ENCODE measurements at places on chromosomes 3 and 15. TPM values are rescaled to one million over a fixed set of nuclear protein-coding genes. Genes with fewer than 3 reads are reported as not detected.

DNA sequence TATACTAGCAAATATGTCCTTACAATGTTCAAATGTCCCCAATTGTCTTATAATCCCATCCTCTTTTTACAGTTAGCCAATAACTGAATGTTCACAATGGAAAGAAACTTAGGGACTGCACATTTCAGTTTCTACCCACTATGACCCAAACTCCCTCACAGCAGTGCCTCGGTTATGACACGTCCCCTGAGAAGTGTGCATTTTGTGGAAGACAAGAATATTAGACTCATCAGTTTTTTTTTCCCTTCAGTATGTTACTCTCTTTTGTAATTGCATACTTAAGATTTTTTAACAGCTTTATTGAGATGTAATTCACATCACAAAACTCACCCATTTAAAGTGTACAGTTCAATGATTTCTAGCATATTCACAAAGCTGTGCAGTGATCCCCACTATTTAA is 64.8 kb downstream of the IGF2BP2 start:
- DNase-seq, result no peak

DNA sequence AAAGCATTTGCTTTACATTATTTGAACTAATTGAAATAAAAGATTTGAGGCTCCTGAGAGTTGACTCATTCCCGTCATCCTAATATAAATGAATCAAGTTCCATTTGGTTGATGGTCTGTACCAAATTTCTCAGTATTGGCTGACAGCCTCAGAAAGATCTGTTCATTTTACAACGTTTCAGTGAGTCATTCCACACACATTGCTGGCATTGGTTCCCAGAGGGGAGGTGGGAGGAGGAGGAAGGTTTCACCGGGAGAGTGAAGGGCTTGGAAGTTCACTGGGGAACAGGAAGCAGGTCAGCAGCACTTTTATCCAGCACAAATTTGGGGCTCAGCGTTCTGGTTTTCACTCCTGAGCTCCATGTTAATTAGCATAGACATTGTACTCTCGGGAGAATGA is 176.7 kb upstream of the CADPS start:
- no peak for DNase-seq

- DNase-seq, result no peak
Measured at GRCh38 chr3:24365168-24365567, 129.5 kb downstream of the THRB start.

- DNase-seq, result no peak
Measured at GRCh38 chr3:29072611-29073010, 208.3 kb upstream of the RBMS3 start.

DNA sequence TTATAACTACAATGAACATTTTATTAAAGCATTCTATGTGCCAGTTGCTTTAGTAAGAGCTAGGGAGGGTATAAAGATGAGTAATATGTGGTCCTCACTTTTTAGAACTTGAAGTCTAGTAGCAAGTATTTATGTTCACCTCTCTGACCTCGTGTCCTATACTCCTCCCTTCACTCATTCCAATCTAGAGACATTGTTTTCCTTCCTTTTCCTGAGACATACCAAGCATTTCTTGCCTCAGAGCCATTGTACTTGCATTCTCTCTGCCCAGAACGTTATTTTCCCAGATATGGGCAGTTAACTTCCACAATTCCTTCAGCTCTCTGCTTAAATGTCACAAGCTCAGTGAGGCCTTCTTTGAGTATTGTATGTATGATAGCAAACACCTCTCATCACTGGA is 408.6 kb downstream of the PDCD6IP start:
- no peak for DNase-seq

GRCh38 chr3:158742871-158743663 is 10.8 kb upstream of the RARRES1 start:
- no peak for DNase-seq

DNA sequence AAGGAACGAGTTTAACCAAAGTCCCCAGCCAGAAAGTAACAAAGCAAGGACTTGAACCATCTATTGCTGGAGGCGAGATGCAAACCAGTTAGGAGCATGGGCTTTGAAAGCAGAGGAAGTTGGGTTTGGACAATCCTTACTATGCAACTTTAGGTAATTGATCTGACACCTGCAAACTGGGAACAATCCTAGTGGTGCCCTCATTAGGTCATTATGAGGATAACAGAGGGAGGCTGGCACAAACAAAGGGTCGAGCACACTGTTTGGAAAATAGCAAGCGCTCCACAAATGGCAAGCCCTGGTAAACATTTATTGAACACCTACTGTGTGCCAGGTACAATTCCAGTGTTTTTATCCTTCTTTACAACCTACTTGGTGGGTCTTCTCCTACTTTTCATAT is 45.6 kb downstream of the WNT5A start:
- DNase-seq, result no peak

DNA sequence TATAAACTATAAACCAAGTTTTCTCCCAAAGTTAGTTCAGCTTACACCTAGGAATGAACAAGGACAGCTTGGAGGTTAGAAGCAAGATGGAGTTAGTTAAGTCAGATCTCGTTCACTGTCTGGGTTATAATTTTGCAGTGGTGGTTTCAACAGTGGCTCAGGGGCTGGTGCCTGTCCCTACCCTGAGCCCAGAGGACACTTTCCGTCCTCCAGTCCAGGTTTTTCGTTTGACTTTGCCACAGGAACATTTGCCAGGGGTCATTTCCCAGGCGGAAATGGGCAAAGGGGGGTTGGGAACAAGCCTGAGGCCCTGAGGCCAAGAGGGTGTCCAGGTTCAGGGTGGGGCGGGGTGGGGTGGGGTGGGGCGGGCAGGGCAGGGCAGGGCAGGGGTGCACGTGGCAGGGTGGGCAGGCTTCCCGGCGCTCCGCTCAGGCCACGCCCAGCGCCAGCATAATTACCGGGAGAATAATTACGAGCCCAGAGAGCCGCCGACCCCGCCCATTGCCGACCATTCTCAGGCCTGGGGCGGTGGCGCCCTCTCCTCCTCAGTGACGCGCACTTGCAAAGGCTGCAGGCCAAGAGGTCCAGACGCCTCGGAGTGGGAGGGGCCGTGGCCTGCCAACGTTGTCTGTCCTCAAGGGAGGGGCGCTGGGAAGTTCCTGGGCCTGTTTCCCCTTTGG is 70.4 kb downstream of the KLF13 start:
- DNase-seq, result peak; percentile 53

DNA sequence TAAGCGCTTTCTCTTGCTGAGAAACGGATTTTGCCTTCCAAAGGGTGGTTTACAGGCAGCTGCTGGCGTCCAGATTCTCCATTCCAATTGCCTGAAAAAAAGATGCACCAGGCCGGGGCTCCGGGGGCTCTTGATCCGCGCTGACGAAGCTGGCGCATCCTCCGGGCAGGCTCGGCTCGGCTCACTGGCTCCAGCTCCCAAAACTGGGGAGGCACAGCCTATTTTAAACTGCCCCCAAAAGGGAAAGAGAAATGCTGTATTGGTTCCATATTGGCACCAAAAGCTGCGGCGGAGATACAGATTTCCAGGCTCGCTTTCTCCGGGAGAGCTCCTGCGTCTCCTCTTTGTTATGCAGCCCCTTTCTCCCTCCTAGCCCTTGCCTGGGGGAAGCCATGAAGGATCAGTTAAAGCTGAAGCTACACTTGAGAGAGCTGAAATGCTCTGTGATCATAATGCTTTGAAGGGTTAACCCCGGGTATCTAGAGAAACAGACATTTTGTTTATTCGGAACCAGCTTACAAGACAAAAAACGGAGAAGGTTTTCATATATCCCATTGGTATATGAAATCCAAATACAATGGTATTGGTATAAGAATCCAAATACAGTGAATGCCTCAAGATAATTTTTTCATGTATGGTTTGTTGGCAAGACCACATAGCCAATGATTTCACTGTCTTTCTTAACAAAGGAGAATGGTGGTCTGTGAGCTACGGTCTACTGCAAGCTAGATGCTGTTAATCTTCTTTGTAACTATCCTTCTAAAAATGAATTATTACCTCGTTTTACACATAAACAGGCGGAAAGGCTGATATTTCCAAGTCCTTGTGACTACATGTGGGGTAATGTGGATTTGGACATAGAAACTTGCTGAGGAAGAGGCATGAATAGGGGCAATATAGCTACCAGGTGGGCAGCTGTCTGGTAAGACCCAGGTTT is 693 bp downstream of the CD200 start:
- DNase-seq, result peak; percentile 77

DNA sequence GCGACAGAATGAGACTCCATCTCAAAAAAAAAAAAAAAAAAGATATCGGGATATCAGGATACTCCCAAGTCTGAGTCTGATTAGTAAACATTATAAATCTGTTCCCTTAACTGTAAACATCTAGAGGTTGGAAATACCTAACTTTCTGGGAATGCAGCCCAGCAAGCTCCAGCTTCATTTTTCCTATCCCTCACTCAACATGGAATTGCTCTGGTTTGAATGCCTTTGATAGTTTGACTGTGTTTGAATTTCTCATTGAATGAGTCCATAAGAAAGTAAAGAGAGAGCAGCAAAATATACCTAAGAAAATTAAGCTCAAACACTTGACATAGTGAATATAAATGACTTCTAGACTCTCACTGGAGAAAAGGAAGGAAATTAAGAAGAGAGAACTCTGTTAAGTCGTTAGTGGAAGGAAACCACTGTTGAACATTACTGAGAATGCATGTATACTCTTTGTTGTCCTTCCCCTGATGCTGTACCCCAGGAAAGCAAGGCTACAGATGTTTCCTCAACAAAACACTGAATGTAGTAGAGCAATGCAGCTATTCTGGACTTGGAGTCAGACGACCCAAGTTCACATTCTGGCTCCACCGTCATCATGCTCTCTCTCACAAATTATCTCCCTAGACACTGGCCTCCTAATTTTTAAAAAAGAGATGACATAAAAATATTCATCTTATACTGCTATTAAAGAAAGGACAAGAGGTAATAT is 62.4 kb downstream of the CD200 start:
- peak; percentile 50 for DNase-seq

GRCh38 chr3:87136066-87136596 is 91.0 kb upstream of the CHMP2B start:
- DNase-seq, result no peak

DNA sequence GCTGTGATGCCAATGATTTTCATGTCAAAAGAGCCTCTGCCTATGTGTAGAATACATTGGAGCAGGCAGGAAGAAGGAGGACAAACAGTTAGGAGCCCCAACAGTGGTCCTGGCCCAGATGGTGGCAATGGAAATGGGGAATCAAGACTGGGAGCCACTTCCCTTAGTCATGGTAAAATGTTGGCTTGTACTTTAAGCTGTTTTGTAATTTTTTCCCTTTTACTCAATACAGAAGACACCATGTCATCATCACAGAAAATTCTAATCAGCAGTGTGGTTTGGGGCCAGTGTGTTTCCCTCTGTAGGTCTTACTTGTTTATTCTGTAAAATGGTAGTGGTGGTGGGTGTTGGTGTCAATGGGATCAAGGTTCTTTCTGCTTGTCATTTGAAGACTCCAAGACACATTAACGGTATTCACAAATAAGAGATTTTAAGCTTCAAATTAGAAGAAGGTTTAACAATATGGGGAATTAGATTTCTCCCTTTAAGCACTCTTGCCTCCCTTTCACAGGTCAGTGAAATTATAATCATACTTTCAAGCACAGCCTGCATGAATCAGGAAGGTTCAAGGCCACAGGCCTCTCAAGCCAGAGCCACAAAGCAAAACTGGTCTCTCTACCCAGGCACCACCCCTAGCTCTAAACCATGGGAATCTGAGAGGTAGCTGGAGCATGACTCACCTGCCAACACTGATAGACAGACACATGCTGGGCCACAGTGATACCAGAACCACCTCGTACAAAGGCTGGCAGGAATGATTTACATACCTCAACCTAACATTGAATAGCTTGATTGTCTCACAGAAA is 24.9 kb downstream of the SIAH2 start:
- DNase-seq, result peak; percentile 72

GRCh38 chr3:142210608-142211007 is 14.8 kb downstream of the GK5 start:
- no peak for DNase-seq

GRCh38 chr3:12833222-12834161 is 7.9 kb downstream of the RPL32 start:
- DNase-seq, result no peak

DNA sequence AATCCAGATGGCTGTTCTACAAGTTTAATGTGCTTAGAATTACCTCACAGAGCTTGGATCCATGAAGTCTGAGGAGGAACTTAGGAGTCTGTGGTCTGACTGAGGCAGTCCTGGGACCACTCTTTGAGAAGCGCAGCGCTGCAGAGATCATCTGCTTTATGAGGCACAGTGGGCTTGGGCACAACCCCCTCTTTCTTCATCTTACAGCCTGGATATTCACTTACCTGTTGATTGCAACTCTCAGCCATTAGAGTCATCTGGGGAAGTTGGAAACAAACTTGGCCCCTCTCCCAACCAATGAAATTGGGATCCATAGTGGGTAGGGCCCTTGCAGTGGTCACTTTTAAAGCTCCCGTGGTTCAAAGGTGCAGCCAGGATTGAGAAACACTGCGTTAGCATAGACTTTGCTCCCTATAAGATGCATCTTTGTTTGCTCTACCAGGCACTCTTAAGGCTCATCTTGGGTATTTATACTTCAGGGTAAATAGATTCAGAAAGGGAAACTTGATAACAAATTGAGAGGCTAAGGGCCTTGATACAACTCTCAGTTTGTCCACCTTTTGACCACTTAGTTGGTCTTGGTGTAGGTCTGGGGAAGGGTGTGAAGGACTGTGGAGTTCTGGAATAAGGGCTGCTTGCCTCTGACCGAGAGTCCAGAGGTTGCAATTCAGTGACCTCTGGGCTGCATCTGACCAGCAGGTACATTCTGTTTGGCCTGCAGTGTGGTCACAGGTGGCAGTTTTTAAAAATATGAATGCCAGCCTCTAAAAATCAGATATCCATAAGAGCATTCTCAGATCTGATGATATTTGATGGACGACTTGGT is 22.8 kb downstream of the FEM1B start:
- DNase-seq, result no peak

DNA sequence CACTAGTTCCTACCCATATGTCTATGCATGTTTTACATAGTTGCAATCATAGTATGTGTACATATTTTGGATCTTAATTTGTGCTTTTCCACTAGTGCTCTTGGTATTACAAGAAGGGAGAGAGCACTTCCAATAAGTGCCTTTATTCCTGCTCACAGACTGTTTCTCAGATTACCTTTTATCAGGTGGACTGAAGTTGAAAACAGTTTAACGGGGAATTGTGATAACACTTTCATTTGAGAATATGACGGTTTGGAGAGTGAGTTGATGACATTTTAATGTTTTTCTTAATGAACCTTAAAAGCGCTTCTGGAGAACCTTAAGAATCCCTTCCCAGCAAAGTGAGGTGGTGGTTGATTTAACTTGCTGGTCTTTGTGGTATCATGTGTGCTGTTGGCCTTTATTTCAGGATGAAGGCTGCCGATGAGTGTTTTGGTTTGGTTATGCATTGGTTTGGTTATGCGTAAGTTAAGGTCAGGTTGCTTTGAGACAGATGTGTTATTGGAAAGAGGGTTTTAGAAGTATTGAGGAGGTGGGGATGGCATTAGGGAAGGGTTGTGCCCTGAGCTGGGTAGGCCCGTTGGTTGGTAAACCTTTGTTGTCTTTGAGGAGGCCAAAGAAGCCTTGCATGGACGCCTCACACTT is 2.8 kb downstream of the EDEM1 start:
- DNase-seq, result peak; percentile 75

Gene ERICH6
- total RNA-seq, result not detected

Gene GTF2A2
- 192 TPM for total RNA-seq

Gene SEMA3F
- 0.14 TPM for total RNA-seq

Gene P2RY1
- 0.92 TPM for total RNA-seq

Gene NTRK3
- 1.6 TPM for total RNA-seq

Gene ABHD14A
- total RNA-seq, result 13.8 TPM

Gene SLC22A13
- total RNA-seq, result 0.47 TPM

Gene TJP1
- total RNA-seq, result not detected

Gene ERC2
- 0.19 TPM for total RNA-seq

Gene SEMA5B
- total RNA-seq, result not detected

Gene MYRIP
- total RNA-seq, result not detected

Gene ITIH1
- not detected for total RNA-seq

Gene ATOSA
- total RNA-seq, result 13.4 TPM

Gene NR2E3
- not detected for total RNA-seq

Data from activated CD4-positive, alpha-beta T cell treated with anti-CD3 and anti-CD28 coated beads, Interleukin-2, amount 10 ng/mL, durations not matched to agents 24 days and 14 days (primary cell).